Gastroesophageal sphincter (tissue), 4 donors: ENCODE measurements at places on chromosomes 1 and 21.

DNA sequence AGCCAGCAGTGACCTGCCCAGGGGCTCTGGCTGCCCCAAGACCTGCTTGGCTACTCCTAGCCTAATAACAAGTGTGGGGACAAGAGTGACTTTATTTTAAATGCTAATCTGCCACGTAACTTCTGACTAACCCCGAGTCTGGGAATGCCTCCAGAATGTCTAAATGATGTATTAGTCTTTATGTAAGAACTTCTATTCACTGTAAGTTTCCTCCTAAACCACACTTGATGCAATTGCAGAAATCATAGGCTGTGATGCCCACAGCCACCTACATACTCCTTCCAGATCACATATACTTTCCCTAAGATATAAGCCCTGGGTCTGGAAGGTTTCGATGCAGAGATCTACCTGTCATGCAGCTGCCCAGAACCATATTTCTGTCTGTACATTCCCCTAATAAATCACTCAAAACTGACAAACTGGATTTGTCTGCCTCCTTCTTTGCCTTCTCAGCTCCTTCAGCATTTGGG, 5.9 kb upstream of the VPS45 start:
- ATAC-seq, result peak; percentile 90

DNA sequence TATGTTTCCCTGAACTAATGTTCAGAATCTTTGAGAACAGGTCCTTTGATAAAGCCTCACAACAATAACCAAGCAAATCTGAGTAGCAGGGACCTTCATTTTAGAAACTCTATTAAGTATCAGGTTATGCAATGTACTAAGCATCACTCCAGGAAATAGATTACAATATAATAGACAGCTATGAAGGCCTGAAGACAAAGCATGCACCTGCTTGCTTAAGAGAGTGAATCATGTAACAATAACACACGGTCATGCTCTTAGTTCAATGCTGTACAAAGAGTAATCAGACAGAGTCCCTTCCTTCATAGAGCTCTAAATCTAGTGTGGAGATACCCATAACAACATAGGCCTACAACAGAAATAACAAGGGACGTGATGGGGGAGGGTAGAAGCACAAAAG, 8.1 kb upstream of the CMPK1 start:
- ATAC-seq, result no peak

GRCh38 chr1:62493656-62494055, 56.8 kb downstream of the USP1 start:
- ATAC-seq, result no peak

DNA sequence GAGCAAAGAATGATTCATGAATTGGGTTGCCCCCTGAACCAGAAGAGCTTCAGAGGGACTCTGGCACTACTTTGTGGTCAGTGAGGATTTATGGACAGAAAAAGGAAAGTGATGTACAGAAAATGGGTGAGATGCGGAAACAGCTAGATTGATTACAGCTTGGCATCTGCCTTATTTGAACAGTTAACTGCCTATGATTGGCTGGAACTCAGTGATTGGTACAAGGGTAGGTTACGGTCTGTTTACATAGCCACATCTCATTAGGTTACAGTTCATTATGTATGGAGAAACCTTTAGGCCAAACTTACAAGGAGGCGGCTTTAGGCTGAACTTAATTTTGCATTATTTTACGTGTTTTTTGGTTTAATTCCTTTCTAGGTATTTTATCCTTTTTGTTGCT, 29.0 kb upstream of the RHOU start:
- ATAC-seq, result no peak

DNA sequence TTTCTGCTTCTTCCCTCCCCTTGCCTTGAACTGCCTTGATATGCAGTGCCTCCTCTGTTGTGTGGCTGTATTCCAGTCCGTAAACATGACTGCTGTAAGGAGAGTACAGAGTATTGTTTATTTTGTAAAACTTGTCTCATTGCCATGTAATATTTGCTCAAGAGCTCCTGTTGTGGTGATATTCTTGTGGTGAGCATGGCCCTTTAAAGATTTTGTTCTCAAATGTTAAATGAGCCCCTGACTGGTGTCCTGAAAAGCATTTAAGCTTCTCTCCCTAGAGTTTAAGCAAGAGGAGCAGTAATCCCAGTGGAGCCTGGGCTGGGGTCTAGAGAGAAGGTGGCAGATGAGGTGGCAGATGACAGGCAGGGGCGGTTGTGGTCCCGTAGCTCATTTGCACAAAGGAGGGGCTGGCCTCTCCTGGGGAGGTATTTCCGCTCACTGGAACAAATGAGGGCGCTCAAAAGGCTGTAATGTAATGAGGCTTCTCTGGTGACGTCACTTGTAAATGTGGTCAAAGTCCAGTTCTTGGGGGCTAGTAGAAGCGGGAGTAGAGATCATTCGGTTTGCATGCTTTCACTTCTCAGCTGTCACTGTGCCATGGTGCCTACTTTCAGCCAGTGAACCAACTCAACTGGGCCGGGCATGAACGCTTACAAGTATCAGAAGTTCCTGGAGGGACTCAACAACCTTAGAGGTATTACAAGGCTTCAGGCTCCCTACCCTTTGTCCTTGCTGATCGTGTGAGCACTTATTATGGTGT, 46.0 kb upstream of the MACF1 start:
- ATAC-seq, result no peak

GRCh38 chr1:11052839-11053757, 6.1 kb upstream of the MASP2 start:
- ATAC-seq, result peak; percentile 13

DNA sequence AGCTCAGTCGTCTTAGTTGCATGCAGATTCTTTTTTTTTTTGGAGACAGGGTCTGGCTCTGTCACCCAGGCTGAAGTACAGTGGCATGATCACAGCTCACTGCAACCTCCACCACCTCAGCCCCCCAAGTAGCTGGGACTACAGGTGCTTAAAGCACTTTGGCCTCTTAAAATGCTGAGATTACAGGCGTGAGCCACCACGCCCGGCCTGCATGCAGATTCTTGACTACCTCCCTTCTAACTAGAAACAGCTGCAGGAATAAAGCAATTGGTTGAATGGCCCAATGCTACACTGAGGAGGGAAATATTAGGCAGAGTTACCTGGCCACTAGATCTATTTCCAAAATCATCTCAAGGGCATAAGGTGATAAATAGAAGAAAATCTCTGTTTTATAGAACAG, 29.5 kb upstream of the TTC39A start:
- no peak for ATAC-seq
